ENCODE measurements at places on chromosomes 6 and 20. TPM values are rescaled to one million over a fixed set of nuclear protein-coding genes. Genes with fewer than 3 reads are reported as not detected.

DNA sequence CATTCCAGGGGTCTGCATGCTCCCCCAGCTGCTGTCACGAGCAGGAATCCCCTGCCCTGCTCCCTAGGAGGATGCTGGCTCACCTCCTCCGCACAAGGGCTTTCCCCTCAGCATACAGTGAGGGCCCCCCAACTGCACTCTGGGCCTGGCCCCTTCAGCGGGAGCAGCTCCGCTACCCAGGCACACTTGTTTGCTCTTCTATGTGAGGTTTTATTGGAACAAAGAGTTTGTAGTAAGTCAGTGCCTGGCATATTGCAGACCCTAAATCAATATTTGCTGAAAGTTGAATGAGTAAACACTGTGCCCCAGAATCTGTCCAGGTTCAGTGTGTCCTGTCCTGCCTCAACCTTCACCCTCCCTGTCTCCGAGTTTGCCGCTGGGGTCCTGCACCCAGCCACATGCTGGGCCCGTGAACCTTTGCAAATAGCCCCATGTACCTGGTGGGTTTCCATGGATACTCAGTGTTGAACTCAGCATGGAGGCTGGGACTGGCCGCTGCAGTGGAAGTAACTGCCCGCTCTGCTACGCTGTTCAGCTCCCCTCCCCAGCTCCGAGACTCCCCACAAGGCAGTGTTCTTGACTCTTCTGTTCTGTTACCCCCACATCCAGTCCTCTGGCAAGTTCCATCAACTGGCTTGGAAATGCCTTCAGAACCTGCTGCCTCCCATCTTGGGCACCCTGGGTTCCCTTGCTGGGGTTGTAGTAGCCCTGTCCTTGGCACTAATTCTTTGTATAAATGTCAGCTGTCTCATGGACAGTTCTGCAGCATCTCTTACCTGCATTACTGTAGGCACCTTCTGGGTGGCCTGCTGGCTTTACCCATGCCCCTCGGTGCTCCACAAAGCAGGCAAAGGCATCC is 15.7 kb downstream of the SLC22A1 start:
- no peak for DNase-seq

DNA sequence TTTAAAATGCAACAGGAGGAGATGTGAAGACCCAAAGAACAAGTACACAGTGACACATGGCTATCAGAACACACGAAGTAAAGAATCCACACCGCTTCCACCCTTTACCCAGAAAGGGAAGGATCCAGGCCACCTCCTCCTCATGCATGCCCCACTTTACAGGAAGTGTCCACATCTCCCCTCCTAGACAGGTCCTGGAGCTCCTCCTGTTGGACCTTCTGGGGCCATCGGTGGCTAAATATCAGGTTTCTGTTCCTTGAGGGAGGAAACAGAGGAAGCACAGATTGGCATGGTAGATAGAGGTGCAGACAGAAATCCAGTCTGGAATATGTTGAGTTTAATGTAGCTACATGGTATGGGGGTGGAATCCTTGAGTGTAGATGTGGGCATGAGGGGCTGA is 10.9 kb downstream of the NINL start:
- DNase-seq = no peak

Gene ZBP1
- total RNA-seq = 31.4 TPM

DNA sequence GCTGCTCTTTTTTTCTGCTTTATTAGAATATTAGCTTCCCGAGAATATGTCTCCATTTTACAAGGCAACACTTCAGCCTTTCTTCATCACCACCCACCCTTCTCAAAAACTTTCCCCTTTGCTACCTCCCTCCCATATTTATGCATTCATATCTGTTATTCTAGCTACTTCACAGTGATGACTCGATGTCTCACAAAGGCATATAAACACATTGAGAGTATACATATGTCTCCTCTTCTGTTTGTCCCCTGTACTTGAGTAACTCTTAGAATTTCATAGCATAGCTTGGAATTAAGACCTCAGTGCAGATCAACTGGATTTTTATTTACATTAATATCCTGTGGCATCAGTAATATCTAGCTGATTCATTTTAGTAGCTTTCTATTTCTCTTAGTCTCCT is 6.5 kb downstream of the RNF144B start:
- no peak for DNase-seq

Gene PRDM13
- not detected for total RNA-seq

DNA sequence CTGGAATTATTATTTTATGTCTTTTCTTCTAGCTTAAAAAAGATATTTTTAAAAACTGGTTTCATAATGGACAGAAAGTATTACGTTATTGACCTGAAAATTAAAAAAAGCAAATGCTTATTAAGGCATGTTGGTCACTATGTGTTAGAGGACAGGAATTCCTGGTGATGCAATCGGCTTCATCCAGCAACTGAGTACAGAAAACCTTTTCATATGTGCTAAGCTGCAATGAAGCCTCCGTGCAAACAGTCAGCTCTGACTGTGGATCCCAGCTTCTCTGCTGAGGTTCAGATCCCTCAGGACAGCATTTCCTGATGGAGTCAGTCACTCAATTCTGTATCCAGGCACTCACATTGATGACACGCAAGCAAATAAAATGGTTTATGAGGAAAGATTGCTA is 22.7 kb upstream of the BMP2 start:
- DNase-seq = no peak

DNA sequence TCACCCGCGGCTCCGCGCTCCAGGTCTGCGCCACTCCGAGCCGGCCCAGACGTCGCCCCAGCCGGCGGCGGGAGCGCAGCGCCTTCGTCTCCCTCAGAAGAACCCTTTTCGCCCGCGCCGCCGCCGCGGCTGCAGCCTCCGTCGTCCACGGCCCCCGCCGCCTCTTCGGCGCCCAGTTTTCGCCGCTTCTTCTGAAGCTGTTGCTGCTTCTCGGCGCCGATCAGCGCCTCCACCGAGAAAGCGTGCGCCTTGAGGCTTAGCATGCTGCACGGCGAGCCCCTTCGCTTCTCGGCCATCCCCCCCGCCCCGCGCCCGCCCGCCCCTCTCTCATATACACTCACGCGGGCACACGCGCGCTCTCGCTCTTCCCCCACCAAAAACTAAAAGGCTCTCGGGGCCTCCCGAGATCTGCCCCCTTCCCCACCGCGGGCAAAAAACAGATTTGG is 489 bp downstream of the TBX18 start:
- DNase-seq = no peak

Gene SEMG1
- total RNA-seq = not detected

DNA sequence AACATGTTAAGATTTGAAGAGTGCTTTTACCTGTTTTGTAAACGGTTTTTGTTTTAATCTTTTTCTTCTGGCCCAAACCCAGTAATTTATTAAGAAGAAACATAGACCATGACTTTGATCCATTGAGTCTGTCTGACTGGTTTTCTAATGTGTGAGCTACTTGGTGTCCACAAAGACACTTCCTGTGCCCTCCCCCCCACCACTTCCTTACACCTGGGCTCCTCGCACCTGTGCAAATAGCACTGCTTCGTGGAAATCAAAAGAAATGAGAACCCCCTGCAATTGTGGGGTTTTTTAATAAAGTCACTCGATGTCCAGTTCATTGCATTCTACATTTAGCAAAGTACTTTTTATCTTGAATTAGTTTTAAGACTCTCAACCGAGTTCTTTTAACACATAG is 65.5 kb downstream of the SMOC2 start:
- no peak for DNase-seq

Gene TFAP2D
- not detected for total RNA-seq

Gene TPBG
- 0.50 TPM for total RNA-seq

DNA sequence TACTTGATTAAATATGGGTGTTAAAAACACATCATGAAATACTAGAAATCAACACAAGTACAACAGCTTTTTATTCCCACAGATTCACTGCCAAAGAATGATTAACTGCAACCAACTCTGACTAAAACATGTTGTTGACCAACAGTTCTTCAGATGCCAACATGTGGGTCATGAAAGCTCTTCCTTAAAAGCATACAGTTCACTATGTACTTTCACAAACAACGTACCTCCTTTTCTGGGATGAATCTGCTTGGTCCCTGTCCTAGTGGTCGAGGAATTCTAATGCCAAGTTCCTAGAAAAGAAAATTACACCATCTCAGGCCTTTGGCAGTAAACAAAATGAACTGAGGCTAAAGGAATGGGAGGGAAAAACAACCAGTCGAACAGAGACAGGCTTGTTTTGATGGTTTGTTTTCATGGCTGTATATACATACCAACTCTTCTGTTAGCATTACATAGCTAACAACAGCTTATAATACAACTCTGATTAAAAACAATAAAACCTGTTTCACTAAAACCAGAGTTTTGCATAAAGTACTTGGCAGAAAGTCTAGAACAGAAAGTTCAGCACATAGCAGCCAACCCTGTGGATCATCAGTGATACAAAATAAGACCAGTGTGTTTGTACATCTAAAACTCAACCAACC is 92.5 kb downstream of the SESN1 start:
- no peak for DNase-seq

DNA sequence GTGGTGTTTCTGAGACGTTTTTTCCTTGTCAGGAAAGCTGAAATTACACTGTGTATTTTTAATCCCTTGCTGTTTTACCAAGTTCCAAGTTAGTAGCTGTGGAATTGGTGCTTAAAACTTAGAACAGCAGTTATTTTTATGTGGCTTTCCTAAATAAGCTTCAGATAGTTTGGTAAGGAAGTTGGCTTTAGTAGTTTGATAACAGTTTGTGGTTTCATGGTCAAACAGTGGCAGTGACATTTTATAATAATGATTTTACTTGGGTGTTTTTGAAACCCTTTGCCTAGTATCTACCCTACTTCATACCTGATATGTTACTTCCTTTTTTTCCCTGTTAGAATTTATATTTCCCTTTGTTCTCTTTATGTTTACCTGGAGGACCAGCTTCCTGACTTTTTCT is 164.9 kb downstream of the JARID2 start:
- no peak for DNase-seq

DNA sequence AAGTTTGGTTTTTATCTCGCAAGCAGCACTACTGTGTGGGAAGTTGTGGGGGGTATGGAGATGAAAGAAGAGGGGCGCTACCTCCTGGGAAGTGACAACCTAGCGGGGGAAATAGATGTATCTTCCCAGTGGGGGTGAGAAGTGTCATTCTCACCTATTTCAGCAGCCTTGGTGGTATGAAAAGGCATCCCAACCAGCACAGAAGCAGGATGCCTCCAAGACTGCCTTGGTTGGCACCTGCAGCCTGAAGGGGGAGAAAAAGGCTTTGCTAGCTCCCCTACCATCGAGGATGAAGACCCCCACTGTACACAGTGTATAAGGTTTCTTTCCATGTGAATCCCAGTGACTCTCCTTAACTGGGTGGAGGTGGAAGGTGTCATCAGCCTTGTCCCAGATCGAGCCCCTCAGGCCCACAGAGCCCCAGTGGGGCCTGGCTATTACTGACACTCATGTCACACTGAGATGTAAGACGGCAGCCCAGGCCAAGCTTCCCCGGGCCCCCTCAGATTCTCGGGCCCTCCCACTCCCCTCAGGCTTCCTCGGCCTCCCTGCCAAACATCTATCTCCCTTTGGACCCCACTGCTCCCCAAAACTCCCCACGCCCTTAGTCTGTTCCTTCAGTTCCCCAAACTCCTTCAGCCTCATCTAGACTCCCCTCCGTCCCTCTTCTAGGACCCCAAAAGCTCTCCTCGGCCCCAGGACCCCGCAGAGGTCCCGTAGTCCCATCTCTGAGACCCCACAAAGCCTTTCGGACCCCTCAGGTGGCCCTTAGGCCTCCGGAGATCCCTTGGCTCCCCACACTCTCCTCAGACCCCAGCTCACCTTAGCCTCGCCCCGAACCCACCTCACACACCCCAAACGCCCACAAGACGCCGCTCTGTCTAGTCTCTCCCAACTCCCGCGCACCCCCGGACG is 688 bp downstream of the COMMD7 start:
- no peak for DNase-seq

Gene SAMD5
- total RNA-seq = not detected

Gene PLN
- total RNA-seq = not detected

DNA sequence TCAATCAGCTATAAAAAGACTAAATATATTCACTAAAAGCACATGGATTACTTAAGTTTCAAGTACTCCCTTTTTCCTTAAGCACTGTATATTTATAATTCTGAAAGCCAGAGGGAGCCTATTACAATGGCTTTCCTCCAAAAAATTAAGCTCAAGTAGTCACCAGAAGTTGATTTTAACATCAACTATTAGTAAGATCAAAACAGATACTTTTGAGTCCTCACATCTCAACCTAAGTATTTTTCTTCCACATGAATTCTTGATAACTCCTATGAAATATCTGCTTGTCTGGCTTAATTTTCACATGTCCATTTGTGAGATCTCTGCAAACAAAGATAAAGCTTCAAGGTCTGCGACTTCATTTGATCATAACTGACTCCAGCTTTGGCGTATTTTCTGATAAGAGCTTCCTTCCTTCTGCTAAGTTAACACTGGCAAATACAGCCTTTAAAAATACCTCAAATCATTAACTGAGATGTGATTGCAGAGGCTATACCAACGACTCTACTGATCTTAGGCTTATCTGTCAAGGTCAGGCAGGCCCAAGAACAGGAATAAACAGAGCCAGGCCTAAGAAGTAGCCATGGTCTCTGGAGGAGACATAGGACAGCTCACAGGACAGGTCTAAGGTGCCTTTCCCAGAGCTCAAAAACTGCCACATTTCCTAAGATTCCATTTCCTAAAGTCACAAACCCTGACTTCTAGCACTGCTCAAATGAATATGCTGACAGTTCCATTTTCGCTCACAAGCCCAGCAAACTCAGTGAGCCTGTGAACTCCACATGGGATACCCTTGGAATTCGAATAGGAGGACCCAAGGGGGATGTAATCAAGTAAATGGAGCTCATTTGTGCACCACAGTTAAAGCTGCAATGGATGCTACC is 10.0 kb downstream of the SNX5 start:
- DNase-seq = no peak

DNA sequence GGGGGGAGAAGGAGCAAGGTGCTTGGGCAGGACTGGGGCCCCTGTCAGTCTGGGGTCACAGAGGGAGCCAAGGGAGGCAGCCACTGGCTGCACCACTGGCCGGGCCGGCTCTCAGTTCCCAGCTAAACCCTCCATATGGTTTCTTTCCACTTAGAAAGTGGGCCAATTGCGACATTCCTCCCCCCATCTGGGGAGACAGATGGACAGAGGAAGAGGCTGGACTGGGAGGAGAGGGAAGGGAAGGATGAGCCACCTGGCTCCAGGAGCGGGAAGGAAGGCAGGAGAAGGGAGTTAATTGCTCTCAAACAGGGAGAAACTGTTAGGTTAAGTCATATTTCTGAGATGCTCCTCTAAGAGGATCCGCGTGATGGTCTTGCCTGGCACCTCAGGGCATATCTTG is 82.2 kb downstream of the GRM4 start:
- no peak for DNase-seq

DNA sequence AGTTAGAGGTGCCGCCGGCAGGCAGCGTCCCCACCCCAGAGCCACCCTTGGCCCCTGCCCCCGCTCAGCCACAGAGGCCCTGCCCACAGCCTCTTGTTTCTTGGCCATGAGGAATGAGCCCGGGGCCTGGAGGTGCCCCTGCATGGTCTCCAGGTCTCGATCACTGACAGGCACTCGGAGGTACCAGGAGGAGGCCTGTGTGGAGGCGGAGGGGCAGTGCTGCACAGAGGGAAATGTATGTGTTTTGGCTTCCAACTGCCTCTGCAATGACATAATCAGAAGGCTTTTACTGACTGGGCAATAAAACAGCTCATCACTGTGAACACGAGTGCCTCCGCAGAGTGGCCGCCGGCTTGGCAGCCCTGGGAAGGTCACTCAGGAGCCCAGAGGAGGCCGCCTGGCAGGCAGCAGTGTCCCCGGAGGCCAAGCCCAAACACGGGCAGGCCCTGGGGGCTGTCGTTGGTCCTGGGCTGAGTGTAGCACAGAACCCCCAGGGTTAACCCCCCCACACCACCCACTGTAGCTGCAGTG is 61.1 kb upstream of the GATA5 start:
- DNase-seq = no peak

- DNase-seq = no peak
Observed at GRCh38 chr20:22099348-22099747, 393.9 kb downstream of the PAX1 start.
